ENCODE measurements at places on chromosomes 5 and 9.

- DNase-seq = no peak
These were observed 521.2 kb downstream of the IRX1 start for GRCh38 chr5:4116834-4117233.

GRCh38 chr5:170121321-170121720 lies 15.6 kb downstream of the FOXI1 start:
- no peak for DNase-seq

DNA sequence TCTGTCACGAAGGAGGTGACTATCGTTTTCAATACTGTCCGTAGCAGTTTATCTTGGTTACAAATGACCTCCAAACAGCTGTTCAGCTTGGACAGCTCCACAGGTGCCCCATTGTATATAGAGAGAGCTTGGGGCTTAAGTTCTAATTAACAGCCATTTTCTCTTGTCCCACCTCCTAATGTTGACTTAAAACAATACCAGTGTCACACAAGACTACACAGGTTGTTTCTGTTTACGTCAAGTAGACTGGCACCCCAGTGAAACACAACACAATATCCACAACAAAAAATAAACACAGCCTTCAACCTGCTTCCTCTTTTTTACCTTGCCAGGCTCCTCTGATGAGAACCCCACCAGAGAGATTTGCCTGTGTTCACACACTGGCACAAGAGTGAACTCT lies 39.8 kb upstream of the TLE1 start:
- DNase-seq = no peak

GRCh38 chr9:93085676-93086075 lies 10.3 kb upstream of the CARD19 start:
- DNase-seq = no peak

GRCh38 chr5:43386960-43387362 lies 25.2 kb downstream of the CCL28 start:
- DNase-seq = no peak

DNA sequence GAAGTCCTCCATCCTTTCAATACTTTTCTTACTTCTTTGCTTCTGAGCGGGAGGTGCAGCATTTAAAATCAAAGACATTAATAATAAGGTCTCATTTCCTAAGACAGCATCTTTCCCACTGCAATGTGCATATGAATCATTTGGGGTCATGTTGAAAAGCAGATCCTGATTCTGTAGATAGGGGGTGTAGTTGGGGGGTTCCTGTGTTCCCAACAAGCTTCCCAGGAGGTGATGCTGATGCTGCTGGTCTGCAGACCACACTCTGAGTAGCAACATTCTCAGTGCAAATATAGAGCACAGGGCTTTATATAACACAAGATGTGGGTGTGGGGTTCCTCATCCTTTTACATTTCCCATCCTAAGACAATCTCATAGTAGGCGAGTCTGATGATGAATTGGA lies 126.5 kb upstream of the PALM2AKAP2 start:
- DNase-seq = no peak

GRCh38 chr5:168696611-168697010 lies 117.4 kb upstream of the PANK3 start:
- DNase-seq = no peak

GRCh38 chr5:41722359-41722950 lies 147.8 kb downstream of the OXCT1 start:
- no peak for DNase-seq

DNA sequence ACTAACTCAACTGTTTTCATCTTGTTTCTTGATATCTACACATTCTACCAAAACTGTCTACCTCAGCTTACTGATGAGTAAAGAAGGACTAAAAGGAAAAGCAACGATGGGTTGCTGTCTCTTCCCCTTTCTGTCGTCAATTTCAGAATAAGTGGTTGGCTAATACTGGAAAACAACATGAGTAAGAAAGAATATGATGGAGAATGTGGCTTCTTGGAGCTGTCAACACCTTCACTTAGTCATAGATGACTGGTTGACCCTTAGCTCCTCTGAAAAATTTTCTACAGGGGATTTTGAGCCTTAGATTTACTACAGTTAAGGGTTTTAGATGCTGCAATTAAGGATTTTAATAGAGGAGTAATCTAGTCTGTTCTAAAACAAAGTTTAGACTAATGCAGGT lies 797.9 kb downstream of the TLE4 start:
- no peak for DNase-seq

- no peak for DNase-seq
These were observed 26.5 kb upstream of the NCS1 start for GRCh38 chr9:130145658-130146057.

DNA sequence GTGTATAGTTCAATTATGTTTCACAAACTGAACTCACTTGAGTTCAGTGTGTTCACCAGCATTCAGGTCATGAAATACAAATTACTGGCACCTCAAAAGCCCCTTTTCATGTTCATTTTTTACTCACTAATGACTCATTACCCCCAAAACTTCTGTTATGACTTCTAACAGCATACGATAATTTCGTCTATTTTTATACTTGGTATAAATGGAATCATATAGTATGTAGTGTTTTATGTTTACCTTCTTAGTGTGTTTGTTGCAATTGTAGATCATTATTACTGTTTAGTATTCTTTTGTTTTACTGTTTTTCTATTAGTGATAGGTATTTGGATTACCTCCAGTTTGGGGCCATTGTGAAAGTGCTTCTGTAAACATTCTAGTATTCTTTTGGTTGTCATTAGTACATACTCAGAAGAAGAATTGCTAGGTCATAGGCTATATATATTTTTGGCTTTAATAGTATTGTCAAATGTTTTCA lies 33.4 kb downstream of the DDX4 start:
- DNase-seq = no peak

DNA sequence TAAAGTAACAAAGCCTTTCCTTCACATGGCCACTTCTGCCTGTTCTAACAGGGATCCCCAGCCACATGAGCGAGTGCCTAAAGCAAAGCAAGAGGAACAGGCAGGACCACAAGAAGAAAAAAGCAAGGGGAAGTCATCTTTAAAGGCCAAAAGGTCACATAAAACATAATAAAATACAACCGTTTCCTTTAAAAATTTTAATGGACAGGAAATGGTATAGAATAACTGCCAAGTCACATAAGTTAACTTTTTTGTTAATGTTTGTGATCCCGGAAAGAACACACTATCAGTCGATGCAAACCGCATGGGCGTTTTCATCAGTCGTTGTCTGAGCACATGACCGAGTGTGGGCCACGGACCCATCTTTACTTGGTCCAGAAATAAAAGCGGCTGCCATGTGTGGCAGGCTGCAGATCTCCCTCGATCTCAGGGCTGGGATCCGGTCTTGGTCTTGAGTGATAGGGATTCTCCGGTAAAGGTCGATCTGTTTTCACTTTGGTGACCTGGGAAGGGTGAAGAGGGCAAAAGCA lies 15.6 kb downstream of the NDUFA8 start:
- no peak for DNase-seq

DNA sequence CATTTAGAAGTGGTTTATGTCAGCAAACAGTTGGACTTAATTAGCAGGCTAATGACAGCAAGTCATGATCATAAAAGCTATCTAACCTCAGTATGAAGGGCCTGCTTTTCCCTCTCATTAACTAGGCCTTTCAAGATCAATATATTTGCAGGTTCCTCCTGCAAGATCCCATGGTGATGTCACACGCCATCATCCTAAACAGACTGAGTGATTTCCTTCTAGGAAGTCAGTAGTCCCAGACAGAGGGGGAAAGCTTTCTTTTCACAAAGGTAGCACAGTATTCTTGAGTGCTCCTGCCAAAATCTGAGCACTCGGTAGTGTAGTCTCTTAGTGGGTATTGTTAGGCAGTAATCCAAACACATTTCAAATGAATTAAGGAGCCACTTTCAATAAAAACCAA lies 52.5 kb downstream of the UIMC1 start:
- DNase-seq = no peak

GRCh38 chr5:58893551-58893950 lies 310.7 kb downstream of the RAB3C start:
- DNase-seq = no peak

DNA sequence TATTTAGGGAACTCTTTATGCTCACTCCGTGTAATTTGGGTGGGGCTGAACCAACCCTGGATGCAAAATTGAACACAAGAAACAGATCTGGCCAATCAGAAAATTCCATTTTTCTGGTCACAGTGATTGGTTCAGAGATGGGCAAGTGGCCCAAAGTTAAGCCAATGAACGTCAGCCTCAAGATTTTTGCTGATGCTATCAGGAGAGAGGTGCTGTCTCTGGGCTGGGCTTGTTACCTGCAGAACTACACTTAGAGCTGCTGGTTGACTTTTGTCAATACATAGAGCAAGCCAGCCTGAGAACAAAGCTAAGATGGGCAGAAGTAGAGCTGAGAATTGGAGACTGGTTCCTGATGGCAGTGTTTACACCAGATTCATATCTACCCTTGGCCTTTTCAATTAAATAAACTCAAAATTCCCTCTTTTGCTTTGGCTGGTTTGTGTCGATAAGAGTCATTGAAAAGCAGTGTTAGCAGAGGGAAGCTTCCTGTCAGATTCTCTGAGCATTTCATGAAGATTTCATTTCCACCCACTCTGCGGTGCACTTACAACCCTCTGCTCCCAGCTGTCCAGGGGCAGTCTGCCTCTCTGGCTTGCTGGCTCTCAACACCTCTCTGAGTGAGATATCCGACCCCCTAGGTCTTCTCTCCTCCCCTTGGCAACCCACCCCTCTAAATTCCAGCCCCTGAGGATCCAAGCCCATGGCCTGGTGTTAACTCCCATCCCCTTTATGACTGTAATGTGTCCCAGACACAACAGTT lies 64.5 kb upstream of the PPARGC1B start:
- DNase-seq = no peak

GRCh38 chr5:144203750-144204596 lies 33.3 kb downstream of the KCTD16 start:
- DNase-seq = peak; percentile 40

DNA sequence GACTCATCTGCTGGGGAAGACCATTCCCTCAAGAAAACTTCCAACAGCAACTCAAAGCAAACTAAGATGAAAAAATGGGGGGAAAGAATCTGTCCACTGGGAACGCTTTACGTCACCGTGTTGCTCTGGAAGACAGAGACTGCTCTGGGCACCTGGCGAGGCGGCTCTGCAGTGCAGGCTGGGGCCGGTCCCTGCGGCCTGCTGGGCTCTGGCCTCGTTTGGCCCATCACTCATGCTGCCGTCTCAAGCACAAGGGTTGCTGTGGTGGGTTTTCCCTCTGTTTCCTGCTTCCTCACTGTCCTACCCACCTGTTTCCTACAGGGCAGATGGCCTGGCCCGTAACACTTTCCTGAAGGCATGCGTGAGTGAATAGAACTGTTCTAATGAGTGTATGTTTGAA lies 92.9 kb upstream of the OTULINL start:
- no peak for DNase-seq

- no peak for DNase-seq
These were observed 155.8 kb upstream of the GRAMD2B start for GRCh38 chr5:126267438-126267837.

DNA sequence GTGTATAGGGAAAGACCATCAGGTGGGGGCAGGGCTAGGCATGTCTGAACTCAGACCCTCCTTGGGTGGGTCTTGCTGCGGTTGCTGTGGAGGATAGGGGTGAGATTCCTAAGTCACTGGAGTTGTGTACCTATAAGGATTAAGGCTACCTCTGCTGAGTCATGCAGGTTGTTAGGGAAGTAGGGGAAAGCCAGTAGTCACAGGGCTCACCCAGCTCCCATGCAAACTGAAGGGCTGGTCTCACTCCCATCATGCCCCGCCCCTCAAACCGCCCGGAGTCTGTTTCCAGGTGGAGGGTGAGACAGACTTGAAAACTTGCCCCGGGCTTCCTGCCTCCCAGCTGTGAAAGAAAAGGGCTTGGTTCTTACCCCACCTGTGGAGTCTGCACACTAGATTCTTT lies 161.8 kb downstream of the CAVIN4 start:
- no peak for DNase-seq
